ENCODE measurements at places on chromosomes 1 and 21.
A peak's percentile ranks its signal among the peaks of the same experiment; 100 is the strongest.

DNA sequence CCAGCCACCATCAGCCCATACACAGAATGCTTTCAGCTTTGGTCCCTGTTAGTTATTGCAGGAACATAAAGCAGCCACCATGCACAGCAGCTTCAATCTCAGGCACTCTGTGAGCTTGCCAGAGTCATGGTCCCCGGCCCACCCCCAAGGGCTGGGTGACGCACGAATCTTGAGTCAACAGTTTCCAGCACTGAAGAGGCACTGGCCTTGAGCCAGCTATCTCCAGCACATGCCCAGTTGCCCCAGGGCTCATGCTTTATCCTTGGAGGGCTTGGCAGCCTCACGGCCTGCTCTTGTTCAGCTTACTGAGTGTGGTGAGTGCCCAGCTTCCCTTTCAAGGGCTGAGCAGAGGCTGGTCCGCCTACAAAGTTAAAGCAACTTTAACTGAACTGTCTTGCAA lies 200.7 kb upstream of the RAB4A start:
- DNase-seq = peak; percentile 90

DNA sequence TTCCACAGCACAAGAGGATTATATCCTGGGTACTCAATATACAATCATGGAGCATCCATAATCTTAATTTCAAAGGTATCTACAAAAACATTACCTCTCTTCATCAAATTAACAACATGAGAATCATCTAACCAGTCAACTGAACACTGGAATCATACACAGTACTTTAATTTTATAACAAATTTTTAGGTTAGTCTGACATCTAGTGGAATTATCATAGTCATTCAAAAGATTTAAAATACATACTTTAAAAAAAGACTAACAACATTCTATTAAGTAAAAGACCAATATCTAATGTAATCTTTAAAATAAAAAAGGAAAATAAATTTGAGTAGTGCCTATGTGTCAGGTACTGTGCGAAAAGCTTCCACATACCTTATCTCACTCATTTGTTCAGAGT lies 16.8 kb upstream of the SH3GLB1 start:
- DNase-seq = no peak

DNA sequence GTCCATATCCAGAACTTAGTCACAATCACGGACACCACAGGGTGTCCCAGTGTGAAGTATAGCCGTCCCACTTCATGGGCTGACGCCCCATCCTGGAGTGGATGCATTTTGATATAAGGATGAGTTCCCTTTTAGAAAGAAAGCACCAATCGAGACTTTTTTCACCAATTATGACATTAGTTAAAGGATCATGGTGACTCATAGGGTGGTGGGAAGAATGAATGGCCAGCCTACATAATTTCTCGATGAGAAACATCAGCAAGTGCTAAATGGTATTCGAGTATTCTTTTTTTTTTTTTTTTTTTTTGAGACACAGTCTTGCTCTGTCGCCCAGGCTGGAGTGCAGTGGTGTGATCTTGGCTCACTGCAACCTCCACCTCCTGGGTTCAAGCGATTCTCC lies 38.5 kb upstream of the USP1 start:
- no peak for DNase-seq

GRCh38 chr1:156806512-156807440 lies 9.9 kb downstream of the SH2D2A start:
- no peak for DNase-seq

DNA sequence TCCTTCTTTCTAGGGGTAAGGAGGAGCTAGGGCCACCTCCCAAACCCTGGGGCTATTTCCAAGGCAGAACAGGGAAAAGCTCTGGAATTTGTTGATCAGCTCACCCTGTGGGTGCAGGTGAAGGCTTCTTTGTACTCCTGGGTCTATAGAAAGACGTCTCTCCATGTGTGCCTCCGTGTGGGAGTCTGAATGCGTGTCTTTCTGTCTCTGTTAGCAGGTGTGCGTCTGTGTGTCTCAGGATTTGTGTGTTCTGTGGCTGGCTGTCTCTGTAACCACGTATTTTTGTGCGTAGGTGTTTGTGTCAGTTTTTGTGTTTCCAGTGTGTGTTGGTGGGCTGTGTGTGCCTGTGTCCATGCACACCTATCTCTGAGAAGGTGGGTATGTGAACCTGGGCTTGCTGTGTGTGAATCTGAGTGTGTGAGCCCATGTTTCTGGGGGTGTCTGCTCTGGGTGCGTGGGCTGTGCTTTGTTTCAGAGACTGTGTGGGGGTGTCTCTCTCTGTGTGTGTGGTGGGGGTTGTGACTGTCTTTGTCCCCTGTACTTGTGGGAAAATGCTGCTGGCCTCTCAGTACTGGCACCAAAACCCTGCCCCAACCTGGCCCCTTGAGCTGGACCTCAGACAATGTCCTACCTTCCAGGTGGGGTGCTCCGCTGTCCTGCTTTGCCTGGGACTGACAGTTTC lies 12.7 kb upstream of the ETV3L start:
- no peak for DNase-seq

DNA sequence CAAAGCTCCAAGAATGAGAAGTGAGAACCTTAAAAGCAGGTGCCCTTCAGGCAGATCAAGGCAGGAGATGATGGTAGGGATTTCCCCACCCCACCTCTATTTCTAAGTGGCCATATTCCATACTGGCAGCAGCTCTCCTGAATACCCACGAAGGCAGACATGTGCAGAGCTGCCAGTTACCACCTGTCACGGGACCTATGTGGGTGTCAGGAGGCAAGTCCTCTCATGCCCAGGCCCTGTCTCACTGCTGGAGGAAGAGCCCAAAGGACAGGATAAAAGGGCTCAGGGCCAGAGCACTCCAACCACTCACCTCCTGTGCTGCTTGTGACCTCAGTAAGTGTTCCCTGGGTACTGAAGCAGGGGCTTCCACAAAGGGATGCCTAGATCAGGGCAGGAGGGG lies 721 bp upstream of the LCE1B start:
- DNase-seq = no peak

DNA sequence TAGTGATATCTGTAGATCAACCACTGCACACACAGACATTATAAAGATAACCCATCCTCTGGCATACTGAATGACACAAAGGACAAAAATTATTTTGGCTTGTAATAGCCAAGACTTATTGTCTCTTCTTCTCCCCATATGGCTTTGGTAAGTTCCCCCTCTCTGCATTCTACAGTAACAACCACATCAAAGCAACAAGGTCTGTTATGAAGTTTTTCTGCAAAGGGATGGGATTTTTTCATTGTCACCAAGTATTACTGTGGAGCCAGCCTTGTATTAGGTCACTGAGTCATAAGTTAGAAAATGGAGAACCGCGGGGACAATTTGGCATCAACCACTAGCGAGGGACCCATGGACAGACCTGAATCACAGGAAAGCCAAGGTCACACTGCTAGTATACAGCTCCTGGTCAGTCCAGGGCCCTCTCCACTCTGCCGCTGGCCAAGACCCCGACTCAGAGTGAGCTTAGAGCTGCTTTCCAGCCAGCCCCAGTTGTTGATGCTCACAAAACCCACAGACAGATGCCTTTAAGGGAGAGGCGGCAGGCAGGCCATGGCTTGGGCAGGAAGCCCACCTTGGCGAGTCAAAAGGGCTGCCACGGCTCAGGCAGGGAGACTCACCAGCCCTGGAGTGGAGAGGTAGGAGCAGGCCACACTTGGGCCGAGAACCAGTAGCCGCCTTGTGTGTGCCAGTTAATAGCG lies 6.0 kb downstream of the PABPC4 start:
- no peak for DNase-seq

- no peak for DNase-seq
Measured at GRCh38 chr1:214101246-214101645, 113.5 kb downstream of the PROX1 start.

DNA sequence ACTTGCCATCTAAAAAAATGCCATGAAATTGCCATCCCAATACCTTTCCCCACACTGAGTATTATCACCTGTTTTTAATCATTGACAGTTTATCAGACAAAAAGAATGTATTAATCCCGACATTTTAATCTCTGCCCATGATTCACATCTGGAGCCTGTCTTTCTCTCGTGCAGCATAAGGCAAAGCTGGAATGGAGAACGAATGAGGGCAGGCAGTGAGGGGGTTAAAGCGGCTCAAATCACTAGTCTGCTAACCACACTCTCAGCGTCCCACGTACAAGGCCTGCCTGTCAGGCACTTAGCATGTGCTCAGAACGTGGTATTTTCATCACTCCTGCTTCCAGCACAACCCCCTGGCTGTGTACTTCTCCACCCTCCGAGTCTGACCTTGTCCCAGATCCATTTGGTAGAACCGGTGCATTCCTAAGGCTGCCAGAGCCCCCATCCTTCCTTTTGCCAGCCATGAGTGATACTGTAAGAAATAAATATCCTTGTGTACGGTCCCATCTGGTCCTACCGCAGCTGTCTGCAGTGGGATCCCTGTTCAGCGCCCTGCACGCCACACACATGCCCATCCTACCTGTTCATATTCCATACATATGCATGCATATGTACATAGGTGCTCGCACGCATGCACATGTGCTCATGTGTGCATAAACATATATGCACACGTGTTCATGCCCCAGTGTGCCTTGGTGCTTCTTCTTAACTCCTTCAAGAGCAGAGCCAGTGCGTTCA lies 34.6 kb upstream of the FHAD1 start:
- DNase-seq = no peak

DNA sequence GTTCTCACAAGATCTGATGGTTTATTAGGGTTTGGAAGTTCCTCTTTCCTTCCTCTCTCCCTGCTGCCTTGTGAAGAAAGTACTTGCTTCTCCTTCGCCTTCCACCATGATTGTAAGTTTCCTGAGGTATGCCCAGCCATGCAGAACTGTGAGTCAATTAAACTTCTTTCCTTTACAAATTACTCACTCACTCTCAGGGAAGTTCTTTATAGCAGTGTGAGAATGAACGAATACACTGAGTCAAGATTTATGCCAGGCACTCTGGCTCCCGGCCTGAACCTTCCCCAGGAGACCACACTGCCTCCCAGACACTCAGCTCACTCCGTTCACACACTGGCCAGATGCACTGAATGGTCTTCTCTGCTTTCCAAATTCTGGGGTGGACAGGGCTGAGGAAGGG lies 308.3 kb upstream of the AJAP1 start:
- no peak for DNase-seq

DNA sequence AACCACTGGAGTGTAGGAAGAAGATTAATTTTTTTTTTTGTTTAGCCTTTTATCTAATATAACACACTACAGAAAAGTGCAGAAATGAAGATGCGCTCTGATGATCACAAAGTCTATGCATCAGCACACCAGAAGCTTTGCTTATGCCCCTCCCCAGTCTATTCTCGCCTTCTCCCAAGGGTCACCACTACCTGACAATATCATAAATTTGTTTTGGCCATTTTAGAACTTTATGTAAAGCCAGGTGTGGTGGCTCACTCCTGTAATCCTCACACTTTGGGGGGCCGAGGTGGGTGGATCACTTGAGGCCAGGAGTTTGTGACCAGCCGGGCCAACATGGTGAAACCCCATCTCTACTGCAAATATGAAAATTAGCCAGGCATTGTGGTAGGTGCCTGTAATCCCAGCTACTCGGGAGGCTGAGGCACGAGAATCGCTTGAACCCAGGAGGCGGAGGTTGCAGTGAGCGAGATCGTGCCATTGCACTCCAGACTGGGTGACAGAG lies 231.3 kb downstream of the FOXD2 start:
- no peak for DNase-seq

GRCh38 chr1:34863501-34863900 lies 4.0 kb upstream of the SMIM12 start:
- no peak for DNase-seq

GRCh38 chr1:23216771-23217420 lies 406 bp downstream of the HTR1D start:
- DNase-seq = no peak

- DNase-seq = no peak
Measured at GRCh38 chr1:54949053-54949452, 31.4 kb upstream of the TMEM61 start.

- no peak for DNase-seq
Measured at GRCh38 chr1:185916861-185917260, 182.7 kb downstream of the HMCN1 start.

DNA sequence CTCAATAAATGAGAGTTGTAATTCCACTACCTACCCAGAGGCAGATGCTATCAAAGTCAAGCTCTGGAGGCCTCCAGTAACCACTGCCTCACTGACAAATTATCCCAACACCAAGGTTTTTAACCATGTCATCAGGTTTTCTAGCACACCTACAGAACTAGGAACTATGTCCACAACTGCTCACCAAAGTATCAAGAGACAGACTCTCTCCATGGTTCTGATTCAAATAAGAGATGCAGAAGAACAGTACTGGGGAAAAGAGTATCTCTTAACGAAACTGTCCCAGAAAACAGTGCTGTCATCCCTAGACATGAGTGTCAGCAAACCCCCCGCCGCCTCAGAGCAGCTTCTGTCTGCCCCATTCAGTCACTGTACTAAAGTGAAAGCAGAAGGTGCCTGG lies 301.7 kb downstream of the OMA1 start:
- no peak for DNase-seq

GRCh38 chr1:93977598-93977945 lies 68.3 kb upstream of the GCLM start:
- DNase-seq = no peak

DNA sequence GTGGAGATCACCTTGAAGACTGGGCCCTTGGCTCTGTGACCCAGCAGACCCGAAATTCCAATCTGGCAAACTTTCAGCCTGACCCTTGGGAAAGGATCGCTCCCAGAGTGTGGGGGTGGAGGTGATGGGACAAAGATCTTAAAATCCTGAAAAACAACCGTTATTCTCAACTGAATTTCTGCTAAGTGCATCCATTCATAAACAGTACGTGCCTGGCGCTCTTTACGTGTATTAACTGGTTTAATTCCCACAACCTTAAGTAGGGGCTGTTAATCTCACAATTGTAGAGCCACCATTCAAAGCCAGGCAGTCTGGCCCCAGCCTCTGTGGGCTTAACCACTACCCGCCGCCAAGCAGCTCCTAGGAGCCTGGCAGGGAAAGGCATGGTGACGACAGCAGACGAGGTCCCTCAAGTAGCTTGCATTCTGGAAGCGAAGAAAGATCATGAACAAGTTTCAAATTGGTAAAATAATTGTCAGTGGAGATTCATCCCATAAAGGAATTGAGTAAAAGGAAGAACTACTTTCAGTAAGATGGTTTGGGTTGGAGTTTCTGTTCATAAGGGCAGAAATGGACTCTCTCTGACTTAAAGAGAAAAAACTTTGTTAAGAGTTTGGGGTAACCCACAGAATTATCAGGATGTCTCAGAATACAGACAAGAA lies 11.4 kb upstream of the RGS16 start:
- no peak for DNase-seq

- no peak for DNase-seq
Measured at GRCh38 chr1:175071276-175071943, 3.8 kb downstream of the TNN start.

DNA sequence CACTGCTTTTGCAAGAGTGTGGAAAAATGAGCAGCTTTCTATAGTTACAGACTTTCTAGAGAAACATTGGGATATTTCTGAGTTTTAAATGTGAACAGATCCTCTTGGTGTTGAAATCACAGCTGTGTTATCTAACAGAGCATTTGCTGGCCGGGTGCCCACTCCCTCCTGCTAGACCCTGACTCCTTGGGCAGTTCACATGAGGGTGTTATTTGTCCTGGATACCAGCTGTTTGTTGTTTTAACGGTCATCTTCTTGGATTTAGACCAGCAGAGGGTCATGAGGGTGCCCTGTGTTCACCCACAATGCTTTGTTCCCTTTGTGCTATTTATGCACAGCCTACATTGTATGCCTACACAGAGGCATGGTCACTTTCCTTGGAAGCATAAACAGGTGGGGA lies 67.1 kb downstream of the CENPF start:
- peak; percentile 58 for DNase-seq

Measured in body of pancreas (tissue), 4 donors.